MG63 (cell line): ENCODE measurements at places on chromosomes 2 and 18.
A peak's percentile ranks its signal among the peaks of the same experiment; 100 is the strongest.

- no peak for DNase-seq
These were observed 17.6 kb downstream of the TMEM177 start for GRCh38 chr2:119696494-119697030.

DNA sequence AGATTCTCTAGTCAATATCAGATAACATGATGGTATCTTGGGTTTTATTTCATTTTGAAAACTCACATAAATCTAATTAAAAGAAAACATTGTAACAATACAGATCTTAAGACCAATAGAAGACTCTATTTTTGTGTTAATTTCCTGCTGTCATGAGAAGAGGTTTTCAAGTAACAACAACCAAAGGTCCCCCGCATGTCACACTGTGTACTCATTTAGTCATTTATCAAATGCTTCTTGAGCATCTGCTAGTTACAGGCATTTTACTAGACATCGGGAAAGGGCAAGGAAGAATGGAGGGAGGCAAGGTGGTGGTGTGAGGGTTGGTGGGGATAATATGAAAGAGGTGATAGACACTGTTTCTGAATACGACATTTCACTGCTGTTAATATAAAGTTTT is 77.7 kb upstream of the CHRNA1 start:
- DNase-seq = no peak

- DNase-seq = no peak
These were observed 42.8 kb downstream of the CCDC68 start for GRCh38 chr18:54916507-54916906.

GRCh38 chr2:183348492-183348891 is 224.2 kb downstream of the NUP35 start:
- DNase-seq = no peak

DNA sequence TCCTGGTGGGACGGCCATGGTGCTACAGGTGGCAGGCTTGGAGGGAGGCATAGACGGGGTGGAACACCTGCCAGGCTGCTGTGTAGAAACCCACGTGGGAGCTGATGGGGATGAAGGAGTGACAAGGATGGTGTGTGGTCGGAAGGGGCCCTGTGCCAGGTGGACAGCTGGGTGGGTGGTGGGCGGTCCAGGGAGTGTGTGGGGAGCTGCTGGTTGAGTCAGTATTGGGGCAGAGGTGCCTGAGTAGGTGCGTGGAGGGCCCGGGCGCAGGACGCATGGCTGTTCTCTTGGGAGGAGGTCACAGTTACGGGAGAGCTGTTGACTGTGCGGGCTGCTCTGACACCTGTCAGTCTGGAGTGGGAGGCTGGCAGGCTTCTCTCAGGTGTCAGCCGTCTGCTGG is 12.6 kb upstream of the D2HGDH start:
- DNase-seq = no peak

GRCh38 chr2:149666809-149667320 is 79.3 kb upstream of the MMADHC start:
- DNase-seq = no peak

DNA sequence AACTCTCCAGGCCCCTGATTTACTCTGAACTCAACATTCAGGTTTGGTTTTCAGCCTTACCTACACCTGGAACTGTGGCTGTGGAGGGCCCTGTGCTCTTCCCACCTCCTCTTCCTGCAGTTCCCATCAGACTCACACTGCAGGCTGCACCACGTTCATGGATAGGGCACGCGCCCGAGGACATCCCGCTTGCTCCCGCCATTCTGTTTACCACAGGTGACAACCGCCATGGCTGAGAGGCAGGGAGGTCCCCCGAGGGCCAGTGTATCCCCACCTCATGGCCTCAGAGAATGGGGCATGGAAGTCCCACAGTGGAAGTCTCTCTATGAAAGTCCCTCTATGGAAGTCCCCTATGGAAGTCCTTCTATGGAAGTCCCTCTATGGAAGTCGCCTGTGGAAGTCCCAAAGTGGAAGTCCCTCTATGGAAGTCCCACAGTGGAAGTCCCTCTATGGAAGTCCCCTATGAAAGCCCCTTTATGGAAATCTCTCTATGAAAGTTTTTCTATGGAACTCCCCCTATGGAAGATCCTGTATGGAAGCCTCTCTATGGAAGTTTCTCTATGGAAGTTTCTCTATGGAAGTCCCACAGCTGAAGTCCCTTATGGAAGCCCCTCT is 358.4 kb upstream of the SALL3 start:
- DNase-seq = no peak

- no peak for DNase-seq
These were observed 215.6 kb upstream of the SLC14A2 start for GRCh38 chr18:45399643-45400042.

DNA sequence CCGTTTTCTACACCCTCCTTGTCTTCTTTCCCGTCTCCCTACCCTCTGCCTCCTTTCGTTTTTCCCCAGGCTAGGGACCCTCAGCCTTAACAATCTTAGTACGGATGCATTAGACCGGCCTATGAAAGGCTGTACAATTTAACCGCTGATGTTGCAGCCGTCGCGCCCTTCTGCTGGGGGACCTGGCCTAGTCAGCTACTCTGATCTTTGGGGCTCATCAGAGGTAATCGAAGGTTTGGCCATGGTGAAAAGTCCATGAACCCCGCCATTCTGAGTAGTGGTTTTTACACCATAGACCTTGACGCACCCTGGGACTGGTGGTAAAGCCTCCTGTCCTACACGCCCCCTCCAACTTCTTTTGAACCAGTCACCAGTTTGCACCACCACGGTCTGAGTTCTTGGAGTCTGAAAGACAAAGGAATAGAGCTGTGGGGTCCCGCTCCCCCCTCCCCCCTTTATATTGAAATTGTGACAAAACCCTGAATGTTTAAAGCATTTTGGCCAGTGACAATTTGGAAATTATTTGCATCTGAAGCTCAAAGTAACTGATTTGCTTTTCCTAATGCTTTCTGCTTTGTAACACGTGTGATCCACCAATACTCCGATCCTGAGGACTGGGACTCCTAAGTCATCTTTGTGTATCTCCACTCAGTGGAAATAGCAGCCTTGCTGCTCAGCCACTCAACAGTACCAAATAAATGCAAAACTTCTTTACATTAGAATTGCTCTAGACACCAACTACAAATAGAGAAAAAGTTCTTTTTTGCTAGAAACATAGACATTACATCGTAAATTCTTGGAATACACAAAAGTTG is 642 bp upstream of the SRSF7 start:
- peak; percentile 28 for DNase-seq

- DNase-seq = no peak
These were observed 54.6 kb downstream of the CPO start for GRCh38 chr2:206993964-206994363.
